ENCODE measurements at places on chromosomes 6 and 20. TPM values are rescaled to one million over a fixed set of nuclear protein-coding genes. Genes with fewer than 3 reads are reported as not detected.

SLC35F1 gene
- not detected for total RNA-seq

CST5 gene
- total RNA-seq, result not detected

SYTL3 gene
- 1.5 TPM for total RNA-seq

DNA sequence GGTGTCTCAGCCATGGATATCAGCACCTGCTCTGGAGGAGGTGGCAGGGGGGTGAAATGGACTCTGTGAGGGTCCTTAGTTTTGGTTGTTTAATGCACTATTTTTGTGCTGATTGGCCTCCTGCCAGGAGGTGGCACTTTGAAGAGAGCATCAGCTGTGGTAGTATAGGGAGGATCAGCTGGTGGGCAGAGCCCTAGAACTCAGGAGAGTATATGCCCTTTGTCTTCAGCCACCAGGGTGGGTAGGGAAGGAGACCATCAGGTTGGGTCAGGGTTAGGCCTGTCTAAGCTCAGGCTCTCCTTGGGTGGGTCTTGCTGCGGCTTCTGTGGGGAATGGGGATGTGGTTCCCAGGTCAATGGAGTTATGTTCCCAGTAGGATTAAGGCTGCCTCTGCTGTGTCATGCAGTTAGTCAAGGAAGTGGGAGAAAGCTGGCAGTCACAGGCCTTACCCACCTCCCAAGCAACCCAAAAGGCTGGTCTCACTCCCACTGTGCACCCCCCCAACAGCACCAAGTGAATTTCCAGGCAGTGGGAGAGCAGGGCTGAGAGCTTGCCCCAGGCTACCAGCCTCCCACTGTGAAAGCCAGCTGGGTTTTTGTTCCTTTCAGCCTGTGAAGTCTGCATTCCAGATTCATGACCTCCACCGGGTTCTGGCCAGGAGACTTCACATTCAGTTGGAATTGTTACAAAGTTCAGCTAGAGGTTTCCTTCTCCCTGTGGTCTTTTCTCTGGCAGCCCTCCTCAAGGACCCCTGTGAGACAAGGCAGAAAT is 5.7 kb upstream of the OSTM1 start:
- peak; percentile 18 for DNase-seq

DNA sequence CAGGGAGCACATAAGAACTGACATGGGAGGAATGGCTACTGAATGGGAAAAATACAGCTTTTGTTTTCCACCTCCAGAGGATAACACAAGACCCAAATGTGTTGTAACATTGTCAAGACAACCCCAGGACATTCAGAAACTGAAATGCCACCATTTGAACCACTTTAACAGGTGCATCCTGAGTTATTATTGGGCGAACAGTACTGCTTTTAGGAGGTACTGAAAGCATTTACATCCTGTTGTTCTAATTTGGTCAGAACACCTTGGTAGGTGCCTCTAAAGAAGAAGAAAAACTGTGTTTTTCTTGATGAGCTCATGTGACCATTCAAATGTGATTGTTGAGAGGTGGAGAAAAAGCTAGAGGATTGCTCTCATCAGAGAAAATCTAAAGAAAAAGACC is 6.4 kb upstream of the TXNDC5 start:
- DNase-seq, result no peak

GRCh38 chr6:14141351-14142062 is 23.9 kb downstream of the CD83 start:
- DNase-seq, result no peak

DNA sequence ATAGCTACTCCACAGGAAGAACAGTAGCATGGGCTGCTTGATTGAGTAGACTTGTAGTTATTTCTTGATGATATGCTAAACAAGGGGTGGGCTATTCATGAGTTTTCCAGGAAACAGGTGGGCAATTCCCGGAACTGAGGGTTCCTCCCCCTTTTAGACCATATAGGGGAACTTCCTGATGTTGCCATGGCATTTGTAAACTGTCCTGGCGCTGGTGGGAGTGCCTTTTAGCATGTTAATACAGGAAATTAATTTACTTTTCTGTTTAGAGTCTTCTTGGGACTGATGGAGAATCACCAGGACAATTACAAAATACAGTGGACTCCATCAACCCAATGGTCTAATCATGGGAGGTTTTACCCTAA is 22.7 kb downstream of the CYP24A1 start:
- no peak for DNase-seq

GRCh38 chr20:62056377-62056776 is 9.3 kb downstream of the TAF4 start:
- no peak for DNase-seq

GRCh38 chr6:6455272-6455671 is 133.2 kb upstream of the LY86 start:
- no peak for DNase-seq

DNA sequence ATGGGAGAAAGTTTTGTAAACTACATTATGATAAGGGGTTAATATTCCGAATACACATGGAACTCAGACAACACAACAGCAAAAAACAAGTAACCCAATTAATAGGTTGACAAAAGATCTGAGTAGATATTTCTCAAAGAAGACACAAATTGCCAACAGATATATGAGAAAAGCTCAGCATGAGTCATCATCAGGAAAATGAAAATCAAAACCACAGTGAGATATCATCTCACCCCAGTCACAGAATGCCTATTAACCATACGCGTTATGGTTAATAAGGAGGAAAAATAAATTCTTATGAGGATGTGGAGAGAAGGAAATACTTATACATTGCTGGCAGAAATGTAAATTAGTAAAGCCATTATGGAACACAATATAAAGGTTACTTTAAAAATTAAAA is 695.0 kb downstream of the COL12A1 start:
- DNase-seq, result peak; percentile 49

- DNase-seq, result peak; percentile 87
These were observed 26.5 kb downstream of the CD109 start for GRCh38 chr6:73722318-73723060.
